Fibroblast of villous mesenchyme (primary cell): ENCODE measurements at places on chromosomes 1 and 21. TPM values are rescaled to one million over a fixed set of nuclear protein-coding genes. Genes with fewer than 3 reads are reported as not detected.
A peak's percentile ranks its signal among the peaks of the same experiment; 100 is the strongest.

GRCh38 chr1:228811712-228812305, 76.5 kb downstream of the RHOU start:
- no peak for DNase-seq

- DNase-seq = no peak
Observed at GRCh38 chr1:162145966-162146696, 76.6 kb downstream of the NOS1AP start.

- no peak for DNase-seq
Observed at GRCh38 chr1:1929102-1929638, 10.1 kb upstream of the TMEM52 start.

DNA sequence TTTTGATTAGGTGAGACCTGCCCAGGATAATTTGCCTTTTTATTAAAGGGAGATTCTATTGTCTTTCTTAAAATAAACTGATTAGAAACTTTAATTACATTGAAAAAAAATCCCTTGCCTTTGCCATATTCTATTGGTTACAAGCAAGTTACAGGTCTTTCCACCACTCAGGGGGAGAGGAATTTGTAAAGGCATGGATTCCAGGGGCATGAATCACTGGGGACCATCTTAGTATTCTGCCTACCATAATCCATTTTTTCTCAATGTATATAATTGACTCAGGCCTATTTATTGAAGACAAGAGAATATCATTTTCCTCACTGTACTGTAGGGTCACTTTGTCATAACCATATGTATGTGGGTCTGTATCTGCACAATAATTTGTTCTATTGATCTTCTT, 124.3 kb upstream of the PDE4B start:
- DNase-seq = no peak

DNA sequence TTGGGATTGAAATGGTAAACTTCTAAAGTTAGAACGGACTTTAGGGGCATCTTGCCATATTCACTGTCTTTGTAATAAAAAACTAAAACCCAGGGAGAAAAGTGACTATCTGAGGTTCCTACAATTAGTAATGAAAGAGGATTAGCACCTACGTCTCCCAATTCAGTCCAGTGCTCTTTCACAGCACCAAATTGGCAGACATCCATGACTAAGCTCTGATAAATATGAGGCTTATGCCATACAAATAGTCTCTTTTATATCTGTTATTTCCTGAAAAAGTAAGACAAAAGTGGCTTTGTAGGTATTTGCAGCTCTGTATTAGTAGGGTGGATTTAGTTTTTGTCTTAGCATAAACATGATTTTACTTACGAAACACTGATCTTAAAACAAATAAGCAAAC, 315.0 kb upstream of the NRIP1 start:
- DNase-seq = no peak

GRCh38 chr1:58971629-58972140, 187.8 kb upstream of the JUN start:
- peak; percentile 85 for DNase-seq

GRCh38 chr1:70906800-70907199, 140.8 kb downstream of the PTGER3 start:
- DNase-seq = no peak

- DNase-seq = no peak
Observed at GRCh38 chr1:187931776-187932175, 1103.0 kb downstream of the PLA2G4A start.

DNA sequence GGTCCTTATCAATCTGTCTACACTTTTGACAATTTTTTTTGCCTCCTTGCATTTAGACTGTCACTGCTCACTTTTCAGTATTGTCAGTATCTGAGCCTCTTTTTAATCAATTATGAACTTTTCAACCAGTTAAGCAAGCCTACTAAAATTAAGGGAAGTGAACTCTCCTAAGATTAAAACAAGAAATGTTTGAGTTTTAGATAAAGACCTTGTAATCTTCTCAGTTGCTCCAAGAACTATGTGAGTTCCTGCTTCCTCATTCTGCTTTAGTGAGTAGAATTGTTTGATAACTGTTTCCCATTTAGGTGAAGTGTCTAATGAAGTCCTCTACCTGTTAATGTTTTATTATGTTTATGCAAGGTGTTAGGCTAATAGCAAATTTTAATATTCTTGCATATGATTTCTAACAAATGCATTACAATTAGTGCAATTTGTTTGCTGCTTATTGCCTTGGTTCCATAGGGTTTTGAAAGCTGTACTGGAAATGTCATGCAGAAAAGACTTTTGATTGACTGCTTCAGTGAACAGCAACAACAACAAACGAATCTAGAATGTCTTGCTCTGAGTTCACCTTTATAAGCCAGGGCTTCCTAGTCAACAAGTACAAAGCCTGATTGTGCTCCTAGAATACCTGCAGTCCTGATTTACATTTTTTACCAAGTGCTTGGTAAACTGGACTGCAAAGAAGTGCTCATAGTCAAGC, 40.9 kb downstream of the PLA2G4A start:
- DNase-seq = no peak

- DNase-seq = no peak
Observed at GRCh38 chr21:44572959-44573583, 458 bp upstream of the KRTAP10-4 start.

DNA sequence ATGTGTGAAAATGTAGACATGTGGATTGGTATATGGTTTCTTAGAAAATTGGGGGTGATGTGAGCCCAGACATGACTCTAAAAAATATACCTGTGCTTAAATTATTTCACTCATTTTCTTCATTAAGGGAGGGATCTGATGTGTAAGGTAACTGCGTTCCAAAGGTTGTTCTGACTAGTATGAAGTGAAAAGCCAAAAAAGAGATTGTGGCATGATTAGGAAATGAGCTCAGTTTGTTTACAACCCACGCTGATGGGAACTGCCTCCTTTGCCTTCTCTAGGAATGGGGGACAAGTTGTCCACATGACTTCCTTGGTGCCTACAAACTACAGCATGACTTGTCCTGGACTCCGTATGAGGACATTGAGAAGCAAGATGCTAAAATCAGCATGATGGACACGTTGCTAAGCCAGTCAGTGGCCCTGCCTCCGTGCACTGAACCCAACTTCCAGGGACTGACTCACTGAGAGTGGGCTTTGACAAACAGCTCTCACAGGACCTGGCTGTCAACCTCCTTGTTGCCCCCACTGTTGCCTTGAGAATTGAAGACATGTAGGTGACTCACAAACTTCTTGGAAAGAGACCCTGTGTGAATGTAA, 8.0 kb downstream of the C1orf50 start:
- no peak for DNase-seq

DNA sequence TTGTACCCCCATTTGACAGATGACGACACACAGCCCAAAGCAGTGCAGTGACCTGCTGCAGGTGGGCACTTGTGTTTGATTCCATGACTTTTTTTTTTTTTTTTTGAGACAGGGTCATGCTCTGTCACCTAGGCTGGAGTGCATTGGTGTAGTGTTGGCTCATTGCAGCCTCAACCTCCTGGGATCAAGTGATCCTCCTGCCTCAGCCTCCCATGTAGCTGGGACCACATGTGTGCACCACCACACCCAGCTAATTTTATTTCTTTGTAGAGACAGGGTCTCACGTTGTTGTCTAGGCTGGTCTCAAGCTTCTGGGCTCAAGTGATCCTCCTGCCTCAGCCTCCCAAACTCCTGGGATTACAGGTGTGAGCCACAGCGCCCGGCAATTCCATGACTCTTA, 14.9 kb upstream of the SYNC start:
- DNase-seq = no peak

- no peak for DNase-seq
Observed at GRCh38 chr1:152965853-152966252, 4.6 kb upstream of the SPRR4 start.

GRCh38 chr1:33586106-33586505, 113.7 kb downstream of the ZSCAN20 start:
- DNase-seq = no peak

GRCh38 chr1:219566951-219567947, 45.7 kb downstream of the ZC3H11B start:
- peak; percentile 50 for DNase-seq

DNA sequence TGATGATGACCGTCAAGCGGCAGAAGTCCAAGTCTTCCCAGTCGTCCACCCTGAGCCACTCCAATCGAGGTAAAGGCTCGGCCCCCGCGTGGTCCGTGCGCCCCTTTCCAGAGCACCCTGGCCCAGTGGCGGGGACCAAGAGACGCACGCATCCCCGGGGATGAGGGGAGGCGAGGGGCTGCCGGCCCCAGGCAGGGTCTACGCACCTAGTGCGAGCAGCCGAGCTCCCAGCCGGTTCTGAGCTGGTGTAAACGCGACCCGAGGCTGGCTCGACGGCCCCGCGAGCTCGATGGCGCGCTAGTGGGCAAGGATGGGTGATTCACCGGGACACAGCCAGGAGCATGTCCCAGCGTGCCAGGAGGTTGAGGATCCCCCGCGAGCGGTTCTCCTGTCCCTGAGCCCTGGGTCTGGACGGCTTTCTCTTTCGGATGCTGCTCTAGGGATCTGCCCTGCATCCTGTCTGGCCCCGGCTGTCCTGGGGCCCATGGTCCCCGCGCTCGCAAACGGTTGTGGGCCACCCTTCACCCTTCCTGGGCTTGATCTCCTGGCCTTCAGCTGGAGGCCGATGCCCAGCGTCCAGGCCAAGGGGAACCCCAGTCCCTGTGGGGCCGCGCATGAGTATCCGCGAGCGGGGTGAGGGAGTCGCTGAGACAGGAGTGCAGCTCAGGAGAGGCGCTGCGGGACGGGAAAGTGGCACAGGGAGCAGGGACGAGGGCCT, 689 bp downstream of the PKP1 start:
- no peak for DNase-seq

DNA sequence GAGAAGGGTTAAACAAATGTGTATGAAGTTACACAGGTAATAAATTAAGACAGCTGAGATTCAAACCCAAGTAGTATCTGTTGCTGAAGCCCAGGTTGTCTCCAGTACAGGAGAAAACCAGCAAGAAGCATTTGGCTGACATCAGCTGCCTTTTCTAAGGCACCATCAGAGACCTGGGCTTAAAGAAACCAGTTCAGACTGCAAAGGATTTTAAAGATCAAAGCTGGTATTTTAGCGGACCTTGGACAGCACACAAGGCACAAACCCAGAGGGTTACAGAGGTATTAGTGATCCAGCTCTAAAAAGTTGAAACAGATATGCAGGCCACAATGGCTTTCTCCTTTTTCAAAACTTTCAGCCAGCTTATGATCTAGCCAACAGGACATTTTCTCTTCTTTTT, 23.4 kb downstream of the BEND5 start:
- no peak for DNase-seq

DNA sequence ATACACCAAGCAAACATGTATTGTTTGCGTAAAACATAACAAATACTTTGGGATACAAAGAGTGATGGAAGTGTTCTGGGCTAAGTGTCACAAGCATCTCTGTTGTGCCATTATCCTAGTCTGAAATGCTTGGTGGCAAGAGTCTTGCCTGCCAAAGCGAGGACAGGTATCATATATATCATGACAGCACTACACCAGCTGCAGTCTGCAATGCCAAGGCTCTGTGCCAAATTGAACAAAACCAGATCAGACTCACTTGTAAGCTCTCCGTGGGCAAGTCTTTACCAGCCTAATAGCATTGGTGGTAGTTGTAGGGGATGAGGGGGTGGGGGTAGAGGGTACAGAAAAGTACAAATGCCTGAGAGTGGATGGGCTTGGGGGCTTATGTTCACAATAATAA, 119.2 kb downstream of the RWDD3 start:
- DNase-seq = no peak

DNA sequence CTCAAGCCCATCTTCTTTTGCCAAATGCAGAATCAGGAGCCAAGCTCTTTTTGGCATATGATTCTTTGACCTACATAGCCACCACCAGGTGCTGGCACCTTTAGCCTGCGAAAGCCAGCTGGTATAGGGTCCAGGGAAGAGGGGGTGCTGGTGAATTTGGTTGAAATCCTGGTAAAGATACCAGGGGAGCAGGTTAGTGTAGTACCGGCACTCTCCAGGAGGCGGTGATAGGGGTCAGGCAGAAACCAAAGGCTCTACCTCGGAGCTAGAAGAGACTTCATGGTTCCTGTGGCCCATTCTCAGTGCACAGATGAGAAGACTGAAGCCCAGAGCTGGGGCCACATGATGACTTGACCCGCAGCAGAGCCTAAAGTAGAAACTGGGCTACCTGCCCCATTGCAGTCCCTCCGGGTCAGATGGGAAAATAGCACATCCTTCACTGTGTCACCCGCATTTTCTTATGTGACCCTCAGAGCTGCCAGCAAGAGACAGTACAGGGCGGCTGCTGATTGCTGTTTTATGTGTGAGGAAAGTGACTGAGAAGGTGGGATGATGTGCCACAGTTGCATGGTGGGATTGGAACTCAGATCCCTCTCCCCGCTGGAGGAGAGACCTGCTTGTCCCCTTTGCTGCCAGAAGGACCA, 36.0 kb upstream of the IL19 start:
- DNase-seq = peak; percentile 34

GRCh38 chr1:235206533-235207208, 45.6 kb upstream of the RBM34 start:
- no peak for DNase-seq

- DNase-seq = no peak
Observed at GRCh38 chr1:99811075-99811474, 39.1 kb upstream of the AGL start.

DNA sequence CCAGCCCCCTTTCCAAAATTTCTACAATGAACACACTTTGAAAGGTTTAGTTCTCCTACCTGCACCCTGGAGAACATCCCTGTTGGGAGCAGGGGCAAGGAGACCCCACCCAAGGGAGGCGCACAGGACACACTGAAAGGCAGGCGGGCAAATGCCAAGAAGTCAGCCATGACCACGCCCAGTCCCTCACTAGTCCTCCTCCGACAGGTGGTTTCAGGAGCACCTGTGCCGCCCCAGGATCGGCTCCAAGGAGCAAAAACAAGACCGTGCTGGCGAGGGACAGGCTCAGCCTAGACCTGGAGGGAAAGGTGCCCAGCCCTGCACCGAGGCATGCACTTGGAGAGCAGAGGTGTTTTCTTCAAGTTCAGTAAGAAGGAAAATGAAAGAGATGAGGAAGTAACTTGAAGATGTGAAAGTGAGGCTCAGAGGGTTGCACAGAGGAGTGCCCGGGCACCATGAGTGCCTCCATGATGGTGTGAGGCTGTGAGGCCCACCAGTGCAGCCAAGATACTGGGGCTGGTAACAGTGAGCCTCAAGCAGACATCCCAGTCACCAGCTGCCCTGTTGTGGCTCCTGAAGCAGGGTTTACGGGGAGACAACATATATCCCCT, 19.6 kb upstream of the NADK start:
- DNase-seq = no peak

- no peak for DNase-seq
Observed at GRCh38 chr1:232452736-232453440, 177.0 kb downstream of the SIPA1L2 start.

GRCh38 chr1:235027862-235028250, 100.8 kb downstream of the TOMM20 start:
- DNase-seq = no peak

- DNase-seq = no peak
Observed at GRCh38 chr21:31136891-31137290, 98.6 kb upstream of the KRTAP19-8 start.

Gene HAPLN2
- not detected in 2 replicates for total RNA-seq

Gene SPRR1A
- total RNA-seq = not detected in 2 replicates

Gene TOR1AIP2
- 92.1 and 179 TPM in 2 replicates for total RNA-seq

Gene FAAH
- total RNA-seq = 0.64 and 0.86 TPM in 2 replicates

Gene IKBKE
- total RNA-seq = 23.7 and 25.8 TPM in 2 replicates

Gene TRAF3IP3
- total RNA-seq = not detected in 2 replicates

Gene TRIM45
- 1.7 and 2.6 TPM in 2 replicates for total RNA-seq

Gene SERPINC1
- not detected in 2 replicates for total RNA-seq
